ENCODE measurements at places on chromosomes 16 and 17.

GRCh38 chr17:83122834-83123233 lies 43.4 kb downstream of the METRNL start:
- DNase-seq, result no peak

- DNase-seq, result no peak
These were observed 29.1 kb downstream of the MBTPS1 start for GRCh38 chr16:84087466-84088151.

GRCh38 chr17:61822326-61823285 lies 40.7 kb downstream of the BRIP1 start:
- DNase-seq, result no peak

GRCh38 chr17:796609-797008 lies 14.5 kb downstream of the MRM3 start:
- no peak for DNase-seq

DNA sequence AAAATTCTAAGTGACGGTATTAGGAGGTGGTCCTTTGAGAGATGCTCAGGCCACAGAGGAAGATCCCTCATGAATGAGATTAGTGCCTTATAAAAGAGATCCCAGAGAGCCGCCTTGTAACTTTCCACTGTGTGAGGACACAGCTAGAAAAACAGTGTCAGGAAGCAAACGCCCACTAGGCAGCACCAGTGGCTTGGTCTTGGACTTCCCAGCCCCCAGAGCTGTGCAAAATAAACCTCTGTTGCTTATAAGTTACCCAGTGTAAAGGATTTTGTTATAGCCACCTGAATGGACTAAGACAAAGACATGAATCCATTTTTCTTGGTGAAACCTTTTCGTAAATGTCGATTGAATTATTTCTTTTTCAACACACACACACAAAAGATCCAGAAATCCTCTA lies 141.0 kb downstream of the CBLN1 start:
- no peak for DNase-seq

DNA sequence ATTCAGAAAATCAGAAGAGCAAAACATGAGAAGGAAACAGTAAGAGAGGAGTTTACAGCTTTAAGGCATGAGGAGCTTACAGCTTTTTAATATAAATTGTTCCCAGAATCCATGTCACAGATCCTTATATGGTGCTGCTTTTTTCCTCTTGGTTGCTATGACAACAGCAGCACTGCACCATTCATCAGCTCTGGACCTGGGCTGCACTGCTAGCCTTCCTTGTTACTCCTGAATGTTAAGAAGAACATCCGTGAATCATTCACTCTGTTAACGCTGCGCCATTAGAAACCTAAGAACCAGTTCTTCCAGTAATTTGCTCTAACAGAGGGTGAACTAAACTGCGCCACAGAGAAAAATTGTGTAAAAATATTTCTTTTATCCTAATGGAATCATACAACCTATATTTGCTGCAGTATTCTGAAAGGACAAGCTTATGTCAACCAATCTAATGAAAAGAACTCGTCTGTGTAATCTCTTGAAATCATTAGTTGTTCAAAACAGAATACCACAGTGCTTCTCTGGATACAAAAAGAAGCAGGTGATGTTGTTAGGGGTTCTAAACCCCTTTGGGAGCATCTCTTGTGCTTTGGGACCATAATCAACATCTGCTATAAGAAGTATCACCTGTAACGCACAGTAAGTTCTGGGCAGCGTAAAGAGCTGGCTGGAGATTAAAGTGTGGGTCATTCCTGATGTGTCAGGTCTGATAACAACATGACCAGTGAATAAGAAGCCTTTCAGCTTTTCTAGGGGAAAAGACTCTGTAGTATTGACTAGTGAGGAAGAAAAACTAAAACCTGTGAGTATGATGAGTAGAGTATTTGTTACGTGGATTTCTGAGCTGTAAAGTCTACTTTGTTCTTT lies 151.2 kb downstream of the TANC2 start:
- DNase-seq, result no peak

- no peak for DNase-seq
These were observed 41.7 kb downstream of the CREBBP start for GRCh38 chr16:3838600-3839401.

- no peak for DNase-seq
These were observed 49.6 kb upstream of the SIAH1 start for GRCh38 chr16:48434653-48435317.

- DNase-seq, result no peak
These were observed 204.8 kb upstream of the CPHXL start for GRCh38 chr16:75931043-75931442.

GRCh38 chr17:4958102-4958501 lies 7.2 kb downstream of the ENO3 start:
- DNase-seq, result no peak

DNA sequence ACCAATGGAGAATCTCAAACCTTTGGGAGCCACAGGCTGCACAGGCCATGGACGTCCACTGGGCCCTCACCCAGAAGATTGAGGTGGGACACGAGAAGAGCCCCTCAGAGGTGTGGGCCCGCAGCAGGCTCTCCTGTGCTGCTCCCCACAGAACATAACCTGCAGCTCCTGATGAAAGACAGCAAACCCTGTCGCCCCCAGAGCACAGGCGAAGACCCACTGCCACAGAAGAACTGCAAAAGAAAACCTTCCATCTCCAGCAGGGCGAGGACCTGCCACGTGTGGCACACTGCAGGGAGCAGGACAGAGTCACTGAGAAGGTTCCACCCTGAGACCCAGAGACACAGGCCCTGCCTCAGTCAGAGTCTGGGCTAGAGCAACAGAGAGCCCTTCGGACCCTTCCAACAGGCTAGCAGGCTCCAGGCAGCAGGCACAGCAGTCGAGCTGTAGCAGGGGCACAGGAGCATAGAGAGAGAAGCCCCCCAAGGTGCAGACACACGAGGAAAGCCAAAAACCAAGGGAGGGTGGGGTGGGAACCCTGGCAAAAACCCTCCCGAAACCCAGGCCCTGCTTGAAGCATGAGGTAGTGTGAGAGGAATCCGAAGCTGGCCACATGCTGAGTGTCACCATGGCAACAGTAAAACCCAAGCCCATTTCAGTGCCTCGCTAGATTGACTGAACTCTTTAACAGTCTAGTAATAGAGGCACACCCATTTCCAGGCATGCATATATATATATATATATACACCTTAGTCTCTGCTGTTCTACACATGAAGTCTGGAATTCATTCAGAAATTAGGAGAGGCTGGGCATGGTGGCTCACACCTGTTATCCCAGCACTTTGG lies 60.0 kb upstream of the CHMP6 start:
- DNase-seq, result no peak

DNA sequence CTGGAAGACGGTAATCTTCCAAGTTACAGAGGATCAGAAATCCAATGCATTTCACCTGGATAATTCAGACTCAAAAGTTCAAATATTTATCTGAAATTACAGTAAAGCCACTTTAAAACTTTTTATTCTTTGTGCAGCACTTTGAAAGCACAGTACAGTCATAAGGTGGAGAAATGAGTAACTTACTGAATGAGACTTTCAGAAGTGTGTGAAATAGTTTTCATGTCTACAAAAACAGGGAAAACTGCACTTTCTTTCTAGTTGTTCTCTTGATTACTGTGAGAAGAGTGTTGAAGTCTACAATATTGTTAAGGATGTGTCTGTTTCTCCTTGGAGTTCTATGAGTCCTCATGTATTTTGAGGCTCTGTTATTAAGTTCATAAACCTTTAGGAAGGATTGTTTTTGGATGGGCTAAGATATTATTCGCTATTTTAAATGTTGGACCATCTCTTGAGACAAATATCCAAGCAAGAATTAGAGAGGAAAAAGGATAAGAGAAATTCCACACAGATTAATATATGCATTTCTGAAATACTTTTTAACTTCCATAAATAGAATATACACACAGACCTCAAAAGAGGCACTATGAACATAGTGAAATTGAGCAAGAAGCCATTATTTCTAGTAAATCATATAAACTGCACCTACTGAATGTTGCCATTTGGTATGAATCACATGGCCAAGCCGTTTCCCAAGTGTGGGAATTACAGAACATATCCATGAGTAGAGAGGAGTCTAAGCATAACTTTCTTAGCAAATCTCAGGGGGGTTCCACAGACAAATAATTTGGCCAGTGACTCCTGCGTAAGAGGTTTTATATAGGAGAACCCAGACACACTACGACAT lies 83.6 kb upstream of the PLEKHM1 start:
- DNase-seq, result no peak

DNA sequence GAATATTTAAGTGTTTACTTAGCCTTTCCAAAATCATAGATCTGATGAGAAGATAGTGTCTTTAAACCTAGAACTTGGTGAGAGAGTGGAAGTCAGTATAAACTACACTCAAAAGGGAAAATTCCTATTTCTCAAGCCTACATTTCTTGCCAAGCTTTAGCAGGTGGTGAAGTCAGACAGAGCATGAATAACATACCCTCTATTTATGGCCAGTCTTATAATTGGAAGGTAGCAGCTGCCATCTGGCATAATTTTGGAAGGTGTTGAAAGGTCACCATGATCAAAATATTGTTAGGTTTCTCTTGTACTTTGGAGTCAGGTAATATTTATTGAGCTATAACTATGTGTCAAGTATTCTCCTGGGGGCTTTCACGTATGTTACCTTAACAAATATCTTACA lies 729.3 kb upstream of the KIF2B start:
- no peak for DNase-seq

GRCh38 chr17:37106049-37106448 lies 157.3 kb downstream of the AATF start:
- no peak for DNase-seq

- DNase-seq, result no peak
These were observed 204.5 kb downstream of the WWOX start for GRCh38 chr16:78303946-78304345.

DNA sequence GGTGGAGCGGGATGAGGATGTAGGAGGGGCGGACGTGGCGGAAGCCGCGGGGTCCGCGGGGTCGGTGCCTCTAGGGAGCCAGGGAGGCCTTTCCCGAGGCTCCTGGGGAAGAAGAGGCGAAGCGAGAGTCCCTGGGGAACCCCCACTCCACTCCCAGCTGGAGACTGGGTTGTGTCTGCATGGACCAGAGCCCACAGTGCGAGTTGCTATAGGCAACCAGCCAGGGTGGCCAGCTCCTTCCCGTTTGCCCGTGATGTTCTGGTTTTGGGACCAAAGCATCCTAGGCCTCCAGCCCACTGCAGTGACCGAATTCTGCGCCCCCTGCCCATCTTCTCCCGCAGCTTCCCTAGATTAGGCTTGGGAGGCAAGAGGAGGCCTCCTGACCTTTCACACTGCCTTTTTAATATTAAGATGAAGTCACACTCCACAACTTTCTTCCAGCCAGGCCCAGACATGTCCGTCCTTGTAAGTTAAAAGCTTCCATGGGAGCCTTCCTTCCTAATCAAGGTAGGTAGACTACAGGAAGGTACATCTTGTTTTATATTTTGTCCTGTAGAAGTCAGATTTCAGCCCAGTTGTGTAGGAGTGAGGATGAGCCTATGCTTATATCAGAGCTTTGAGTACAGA lies 469 bp downstream of the AMZ2 start:
- DNase-seq, result peak; percentile 67

DNA sequence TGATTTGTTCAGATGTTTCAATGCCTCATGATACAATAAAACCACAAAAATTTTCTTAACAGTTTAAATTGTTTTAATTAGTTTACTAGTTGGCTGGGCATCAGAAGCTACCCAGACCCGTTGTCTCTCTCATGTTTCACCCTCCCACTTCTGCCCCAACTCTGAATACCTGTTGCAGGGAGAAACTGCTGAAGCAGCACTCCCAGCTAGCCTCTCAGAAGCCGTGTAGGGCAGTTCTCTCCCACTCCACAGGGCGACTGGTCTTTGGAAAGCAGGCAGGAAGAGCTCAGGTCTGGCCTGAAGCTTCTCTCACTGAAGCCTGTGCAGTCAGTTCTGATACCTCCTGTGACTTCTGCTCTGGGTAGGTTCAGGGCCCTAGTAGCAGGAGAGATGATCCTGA lies 1.6 kb upstream of the EDC4 start:
- no peak for DNase-seq

DNA sequence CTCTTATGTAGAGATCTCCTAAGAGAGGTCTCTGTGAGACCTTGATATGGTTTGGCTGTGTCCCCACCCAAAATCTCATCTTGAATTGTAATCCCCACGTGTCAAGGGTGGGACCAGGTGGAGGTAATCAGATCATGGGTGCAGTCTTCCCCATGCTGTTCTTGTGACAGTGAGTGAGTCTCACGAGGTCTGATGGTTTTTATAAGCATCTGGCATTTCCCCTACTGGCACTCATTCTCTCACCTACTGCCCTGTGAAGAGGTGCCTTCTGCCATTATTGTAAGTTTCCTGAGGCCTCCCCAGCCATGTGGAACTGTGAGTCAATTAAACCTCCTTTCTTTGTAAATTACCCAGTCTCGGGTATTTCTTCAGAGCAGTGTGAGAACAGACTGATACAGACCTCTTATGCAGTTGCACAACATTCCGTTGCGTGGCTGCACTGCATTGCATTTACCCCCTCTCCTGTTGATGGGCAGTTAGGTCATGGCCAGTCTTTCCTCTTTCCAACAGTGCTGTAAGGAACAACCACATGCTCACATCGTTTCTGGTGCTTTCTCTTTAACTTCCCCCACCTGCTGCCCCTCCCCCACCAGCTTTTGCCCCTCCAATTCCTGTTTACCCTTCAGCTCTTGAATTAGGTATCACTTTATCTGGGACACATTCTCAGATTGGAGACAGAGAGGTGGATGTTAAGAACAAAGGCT lies 43.6 kb upstream of the MED9 start:
- DNase-seq, result no peak

Data from colonic mucosa (tissue), 4 donors.